ENCODE measurements at places on chromosomes 11 and 22.

DNA sequence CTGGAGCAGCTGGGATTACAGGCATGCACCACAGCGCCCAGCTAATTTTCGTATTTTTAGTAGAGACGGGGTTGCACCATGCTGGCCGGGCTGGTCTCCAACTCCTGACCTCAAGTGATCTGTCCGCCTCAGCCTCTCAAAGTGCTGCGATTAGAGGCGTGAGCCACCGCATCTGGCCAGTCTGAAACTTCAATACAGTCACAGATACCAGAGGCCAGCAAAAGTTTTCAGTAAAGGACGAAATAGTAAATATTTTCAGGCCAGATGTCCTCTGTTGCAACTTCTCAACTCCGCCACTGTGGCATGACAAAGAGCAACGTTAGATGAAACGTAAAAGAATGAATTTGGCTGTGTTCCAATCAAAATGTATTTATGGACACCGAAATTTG, 403.6 kb downstream of the MN1 start:
- peak; percentile 86 for DNase-seq

- peak; percentile 66 for DNase-seq
Observed at GRCh38 chr22:50252082-50253045, 1.3 kb upstream of the HDAC10 start.

- no peak for DNase-seq
Observed at GRCh38 chr11:120613264-120614226, 102.0 kb downstream of the GRIK4 start.

- DNase-seq: no peak
Observed at GRCh38 chr11:105960252-105961245, 61.5 kb downstream of the MSANTD4 start.

DNA sequence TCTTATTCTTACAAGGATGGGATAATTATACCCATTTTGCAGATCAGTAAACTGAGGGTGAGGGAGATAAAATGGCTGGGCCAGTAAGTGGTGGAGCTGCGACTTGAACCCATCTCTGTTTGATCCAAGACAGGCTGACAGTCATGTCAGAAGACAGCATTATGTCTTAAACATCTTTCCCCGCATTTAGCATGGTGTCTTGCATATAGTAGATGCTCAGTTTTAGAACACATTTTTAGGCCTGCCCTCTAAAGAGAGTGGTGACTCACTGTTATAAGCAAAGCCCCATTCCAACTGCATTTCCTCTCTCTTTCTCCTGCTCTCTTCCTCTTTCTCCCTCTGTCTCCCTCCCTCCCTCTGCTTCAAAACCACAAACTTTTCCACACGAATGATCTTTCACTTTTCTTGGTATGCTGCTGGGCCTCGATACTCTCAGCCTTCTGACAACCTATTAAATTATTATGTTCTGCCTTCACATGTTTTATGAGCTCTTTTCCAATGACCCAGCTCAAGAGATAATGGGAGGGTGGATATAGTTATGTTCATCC, 25.2 kb downstream of the CWC15 start:
- peak; percentile 48 for DNase-seq

- DNase-seq: no peak
Observed at GRCh38 chr11:94780432-94780831, 12.3 kb downstream of the AMOTL1 start.

DNA sequence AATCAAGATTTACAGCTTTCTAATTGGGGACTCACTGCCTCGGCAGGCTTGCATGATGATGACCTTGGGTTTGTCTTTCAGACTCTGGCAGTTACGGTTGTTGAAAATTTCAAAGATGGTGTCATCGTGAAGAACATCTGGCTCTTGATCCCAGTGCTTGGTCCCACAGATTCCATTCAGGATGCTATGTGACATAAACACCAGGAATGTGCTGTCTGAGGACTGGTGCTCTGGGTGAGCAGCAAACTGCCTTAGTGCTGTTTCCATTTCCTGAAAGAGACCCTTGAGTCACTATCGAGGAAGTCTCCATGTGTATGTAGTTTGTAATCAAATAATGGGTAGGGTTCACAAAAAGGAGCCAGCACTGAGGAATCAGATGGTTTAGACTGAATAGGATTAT, 7.1 kb downstream of the CASP12 start:
- peak; percentile 3 for DNase-seq

GRCh38 chr11:11520231-11521015, 101.4 kb downstream of the GALNT18 start:
- DNase-seq: no peak

- peak; percentile 55 for DNase-seq
Observed at GRCh38 chr22:30305519-30305905, 16.2 kb upstream of the CASTOR1 start.

DNA sequence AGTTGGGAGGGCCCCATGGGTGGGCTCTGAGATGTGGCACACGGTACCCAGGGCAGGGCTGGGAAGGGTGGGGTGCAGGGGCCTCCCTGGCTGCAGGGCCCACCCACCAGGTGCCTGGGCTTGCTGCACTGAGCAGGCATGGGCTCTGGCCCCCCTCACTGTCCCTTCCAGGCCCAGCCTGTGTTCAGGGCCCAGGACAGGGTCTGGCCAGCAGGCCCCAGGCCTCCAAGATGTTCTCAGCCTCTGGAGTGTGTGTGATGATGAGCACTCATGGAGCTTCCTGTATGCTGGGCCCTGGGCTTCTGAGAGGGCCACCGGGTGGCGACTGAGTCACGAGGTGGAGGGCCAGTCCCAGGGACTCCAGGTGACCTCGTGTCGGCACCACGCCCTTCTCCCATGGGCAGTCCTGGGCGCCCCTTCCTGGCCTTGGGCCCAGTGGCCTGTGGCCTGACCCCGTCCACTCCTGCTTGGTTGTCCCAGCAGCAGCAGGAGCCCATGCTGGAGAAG, 55.9 kb upstream of the CCDC188 start:
- peak; percentile 8 for DNase-seq

All from fibroblast of pulmonary artery (primary cell).